ENCODE measurements at places on chromosomes 1 and 21. TPM values are rescaled to one million over a fixed set of nuclear protein-coding genes. Genes with fewer than 3 reads are reported as not detected.

NBPF20 gene
- 2.1 TPM for total RNA-seq

LIPI gene
- not detected for total RNA-seq

CA6 gene
- not detected for total RNA-seq

RHBDL2 gene
- not detected for total RNA-seq

FCGR1A gene
- total RNA-seq: 5.6 TPM

CD53 gene
- 59.2 TPM for total RNA-seq

KLHDC8A gene
- total RNA-seq: 0.83 TPM

RHBG gene
- total RNA-seq: not detected

CNR2 gene
- total RNA-seq: 0.14 TPM

OR2T2 gene
- not detected for total RNA-seq

ZMYND12 gene
- not detected for total RNA-seq

ZSWIM5 gene
- total RNA-seq: 2.4 TPM

COL11A1 gene
- 1.3 TPM for total RNA-seq

PHF13 gene
- 11.6 TPM for total RNA-seq

IFI44L gene
- total RNA-seq: 36.4 TPM

TRAF3IP3 gene
- total RNA-seq: 3.1 TPM

ZBTB8B gene
- total RNA-seq: not detected

OR2T5 gene
- total RNA-seq: not detected

PRKAA2 gene
- 60.8 TPM for total RNA-seq

LCE6A gene
- not detected for total RNA-seq

LBR gene
- 61.3 TPM for total RNA-seq

CTSS gene
- 50.2 TPM for total RNA-seq

TCP10L gene
- 0.83 TPM for total RNA-seq
